ENCODE measurements at places on chromosomes 1 and 21.

DNA sequence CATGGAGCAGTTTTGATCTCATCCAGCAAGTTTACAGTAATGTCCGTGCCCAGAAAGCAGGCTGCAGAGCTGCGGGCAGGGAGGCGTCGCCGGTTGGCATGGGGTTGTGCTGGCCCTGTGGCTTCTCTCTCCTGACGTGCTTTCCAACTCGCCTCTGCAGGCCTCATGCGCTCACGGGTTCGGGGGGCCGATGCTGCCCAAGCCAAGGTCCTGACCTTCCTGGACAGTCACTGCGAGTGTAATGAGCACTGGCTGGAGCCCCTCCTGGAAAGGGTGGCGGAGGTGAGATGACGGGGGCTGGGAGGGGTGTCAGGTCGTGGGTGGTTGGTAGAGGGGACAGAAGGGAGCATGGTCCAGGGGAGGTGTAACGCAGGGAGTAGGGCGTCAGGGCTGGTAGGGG, 176.1 kb downstream of the GALNT2 start:
- no peaks in the 10 kb centered on the region for H3K4me1 ChIP-seq
- no peak overlapping the region for H3K4me3 ChIP-seq
- H3K36me3 ChIP-seq = peaks cover 40% of the 10 kb centered on the region
- H3K27ac ChIP-seq = no peak overlapping the region
- H3K27me3 ChIP-seq = no peaks in the 10 kb centered on the region

DNA sequence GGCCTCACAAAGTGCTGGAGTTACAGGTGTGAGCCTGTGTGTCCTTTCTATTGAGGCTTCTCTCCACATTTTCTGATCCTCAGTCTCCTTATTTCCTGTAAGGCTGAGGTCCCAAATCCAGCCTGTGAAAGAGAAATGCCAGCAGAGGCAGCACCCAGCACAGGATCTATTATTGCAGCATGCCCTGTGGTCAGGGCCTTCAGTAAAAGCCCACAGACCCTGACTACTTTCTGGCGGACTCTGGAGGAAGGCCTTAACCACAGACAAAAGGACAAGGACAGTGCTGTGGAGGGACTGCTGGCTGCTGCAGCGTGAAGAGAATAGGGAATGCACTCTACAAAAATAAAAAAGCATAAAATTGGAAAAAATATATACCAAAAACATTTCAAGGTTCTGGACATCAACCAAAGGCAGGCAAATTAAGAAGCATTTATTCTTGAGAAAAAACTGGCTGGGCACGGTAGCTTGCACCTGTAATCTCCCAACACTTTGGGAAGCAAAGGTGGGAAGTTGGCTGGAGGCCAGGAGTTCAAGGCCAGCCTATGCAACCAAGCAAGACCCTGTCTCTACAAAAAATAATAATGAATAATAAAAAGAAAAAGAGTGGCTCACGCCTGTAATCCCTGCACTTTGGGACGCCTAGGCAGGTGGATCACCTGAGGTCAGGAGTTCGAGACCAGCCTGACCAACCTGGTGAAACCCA, 9.4 kb upstream of the PGD start:
- no peaks in the 10 kb centered on the region for H3K27me3 ChIP-seq
- no peak for DNase-seq
- no peaks in the 10 kb centered on the region for H3K36me3 ChIP-seq
- no peak overlapping the region for H3K27ac ChIP-seq
- H3K4me3 ChIP-seq = no peak overlapping the region

GRCh38 chr1:7482772-7483495, 288.2 kb upstream of the VAMP3 start:
- peaks cover 4% of the 10 kb centered on the region for H3K4me1 ChIP-seq
- H3K4me3 ChIP-seq = no peak overlapping the region
- H3K27ac ChIP-seq = no peak overlapping the region
- no peaks in the 10 kb centered on the region for H3K27me3 ChIP-seq

- no peak overlapping the region for H3K27ac ChIP-seq
- peaks cover 8% of the 10 kb centered on the region for H3K4me1 ChIP-seq
- H3K36me3 ChIP-seq = no peaks in the 10 kb centered on the region
- no peak overlapping the region for H3K4me3 ChIP-seq
These were observed 2.0 kb upstream of the ANGEL2 start for GRCh38 chr1:213017447-213018273.

- no peaks in the 10 kb centered on the region for H3K4me1 ChIP-seq
- no peak for DNase-seq
- H3K36me3 ChIP-seq = no peaks in the 10 kb centered on the region
- H3K27me3 ChIP-seq = no peaks in the 10 kb centered on the region
- H3K4me3 ChIP-seq = no peak overlapping the region
- no peak overlapping the region for H3K27ac ChIP-seq
These were observed 1359.0 kb upstream of the ADGRL4 start for GRCh38 chr1:80365359-80366021.

- peak overlapping the region; percentile 65 for H3K4me3 ChIP-seq
- peak overlapping the region; percentile 83 for H3K27ac ChIP-seq
- no peaks in the 10 kb centered on the region for H3K27me3 ChIP-seq
- H3K4me1 ChIP-seq = peaks cover 25% of the 10 kb centered on the region
These were observed 2.2 kb downstream of the TCEA3 start for GRCh38 chr1:23422241-23422877.

DNA sequence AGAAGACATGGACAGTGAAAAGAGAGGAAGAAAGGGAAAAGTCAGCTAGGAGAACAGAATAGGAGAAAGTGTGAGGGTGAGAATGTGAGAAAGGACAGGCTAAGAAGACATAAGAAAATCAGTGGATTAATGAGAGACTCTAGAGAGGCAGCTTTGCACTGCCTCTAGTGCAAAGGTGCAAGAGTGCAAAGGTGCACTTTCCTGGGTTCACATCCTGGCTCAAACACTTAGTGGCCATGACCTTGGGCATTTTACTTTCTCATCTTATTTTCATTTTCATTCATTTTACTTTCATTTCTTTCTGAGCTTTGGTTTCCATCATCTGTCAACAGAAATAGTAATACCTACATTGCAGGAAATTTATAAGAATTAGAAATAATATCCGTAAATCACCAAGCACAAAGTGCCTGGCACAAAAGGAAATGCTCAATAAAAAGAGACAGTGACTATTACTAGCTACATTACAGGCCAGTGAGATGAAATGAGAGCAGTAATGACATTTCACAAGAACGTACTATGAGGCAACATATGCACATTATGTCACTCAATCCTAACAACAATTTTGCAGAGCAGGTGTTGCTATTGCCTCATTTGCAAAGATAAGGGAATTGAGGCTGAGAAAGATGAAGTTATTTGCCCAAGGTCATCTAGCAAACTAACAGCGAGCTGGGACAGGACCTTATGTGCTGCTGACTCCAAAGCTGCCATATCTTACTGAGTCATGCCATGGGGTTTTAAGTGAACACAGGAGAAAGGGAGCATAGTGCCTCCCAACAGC, 107.0 kb upstream of the TLR5 start:
- H3K27me3 ChIP-seq = no peaks in the 10 kb centered on the region
- no peak overlapping the region for H3K27ac ChIP-seq
- no peak overlapping the region for H3K4me3 ChIP-seq
- no peaks in the 10 kb centered on the region for H3K36me3 ChIP-seq
- DNase-seq = no peak
- no peaks in the 10 kb centered on the region for H3K4me1 ChIP-seq

DNA sequence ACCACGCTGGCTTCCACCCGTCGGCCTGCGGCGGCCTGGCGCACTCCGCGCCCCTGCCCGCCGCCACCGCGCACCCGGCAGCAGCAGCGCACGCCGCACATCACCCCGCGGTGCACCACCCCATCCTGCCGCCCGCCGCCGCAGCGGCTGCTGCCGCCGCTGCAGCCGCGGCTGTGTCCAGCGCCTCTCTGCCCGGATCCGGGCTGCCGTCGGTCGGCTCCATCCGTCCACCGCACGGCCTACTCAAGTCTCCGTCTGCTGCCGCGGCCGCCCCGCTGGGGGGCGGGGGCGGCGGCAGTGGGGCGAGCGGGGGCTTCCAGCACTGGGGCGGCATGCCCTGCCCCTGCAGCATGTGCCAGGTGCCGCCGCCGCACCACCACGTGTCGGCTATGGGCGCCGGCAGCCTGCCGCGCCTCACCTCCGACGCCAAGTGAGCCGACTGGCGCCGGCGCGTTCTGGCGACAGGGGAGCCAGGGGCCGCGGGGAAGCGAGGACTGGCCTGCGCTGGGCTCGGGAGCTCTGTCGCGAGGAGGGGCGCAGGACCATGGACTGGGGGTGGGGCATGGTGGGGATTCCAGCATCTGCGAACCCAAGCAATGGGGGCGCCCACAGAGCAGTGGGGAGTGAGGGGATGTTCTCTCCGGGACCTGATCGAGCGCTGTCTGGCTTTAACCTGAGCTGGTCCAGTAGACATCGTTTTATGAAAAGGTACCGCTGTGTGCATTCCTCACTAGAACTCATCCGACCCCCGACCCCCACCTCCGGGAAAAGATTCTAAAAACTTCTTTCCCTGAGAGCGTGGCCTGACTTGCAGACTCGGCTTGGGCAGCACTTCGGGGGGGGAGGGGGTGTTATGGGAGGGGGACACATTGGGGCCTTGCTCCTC, 1.9 kb downstream of the OLIG2 start:
- H3K27ac ChIP-seq = no peak overlapping the region
- DNase-seq = no peak
- H3K4me3 ChIP-seq = no peak overlapping the region
- peaks cover 12% of the 10 kb centered on the region for H3K4me1 ChIP-seq
- no peaks in the 10 kb centered on the region for H3K36me3 ChIP-seq

- H3K4me3 ChIP-seq = peak overlapping the region; percentile 30
- peaks cover 36% of the 10 kb centered on the region for H3K27me3 ChIP-seq
- no peaks in the 10 kb centered on the region for H3K36me3 ChIP-seq
- H3K4me1 ChIP-seq = peaks cover 20% of the 10 kb centered on the region
- no peak overlapping the region for H3K27ac ChIP-seq
These were observed 87.7 kb upstream of the POU3F1 start for GRCh38 chr1:38134294-38134755.

GRCh38 chr1:12166834-12167492, at the start of gene TNFRSF1B:
Gene TNFRSF1B, plus strand, starts transcription at chr1:12166991. Its CDS starts 101 bp downstream, at chr1:12167092.
- peak within 1 kb of the TSS; percentile 48 for H3K27ac ChIP-seq
- no peaks in the 10 kb centered on the region for H3K36me3 ChIP-seq
- H3K27me3 ChIP-seq = peaks cover 27% of the 10 kb centered on the region
- H3K4me3 ChIP-seq = peak within 1 kb of the TSS; percentile 57

All from tibial artery (tissue), 4 donors.